ENCODE measurements at places on chromosomes 6 and 20.

- DNase-seq = no peak
These were observed 209.4 kb upstream of the MCHR2 start for GRCh38 chr6:100203400-100203799.

GRCh38 chr6:35503534-35503933, 6.7 kb upstream of the TEAD3 start:
- DNase-seq = no peak

DNA sequence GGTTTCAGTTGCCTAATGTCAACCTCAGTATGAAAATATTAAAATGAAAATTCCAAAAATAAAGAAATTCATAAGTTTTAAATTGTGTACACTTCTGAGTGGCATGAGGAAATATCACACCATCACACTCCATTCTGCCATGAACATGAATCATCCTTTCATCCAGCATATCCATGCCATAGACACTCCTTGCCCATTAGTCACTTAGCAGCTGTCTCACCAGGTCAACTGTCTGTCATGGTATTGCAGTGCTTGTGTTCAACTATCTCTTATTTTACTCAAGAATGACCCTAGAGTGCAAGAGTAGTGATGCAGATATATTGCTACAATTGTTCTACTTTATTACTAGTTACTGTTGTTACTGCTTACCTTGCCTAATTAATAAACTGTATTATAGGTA, 712.4 kb downstream of the EPHA7 start:
- no peak for DNase-seq

GRCh38 chr20:59958626-59959025, 403 bp downstream of the CDH26 start:
- no peak for DNase-seq

GRCh38 chr20:38393259-38393658, 41.9 kb downstream of the SNHG17 start:
- no peak for DNase-seq

DNA sequence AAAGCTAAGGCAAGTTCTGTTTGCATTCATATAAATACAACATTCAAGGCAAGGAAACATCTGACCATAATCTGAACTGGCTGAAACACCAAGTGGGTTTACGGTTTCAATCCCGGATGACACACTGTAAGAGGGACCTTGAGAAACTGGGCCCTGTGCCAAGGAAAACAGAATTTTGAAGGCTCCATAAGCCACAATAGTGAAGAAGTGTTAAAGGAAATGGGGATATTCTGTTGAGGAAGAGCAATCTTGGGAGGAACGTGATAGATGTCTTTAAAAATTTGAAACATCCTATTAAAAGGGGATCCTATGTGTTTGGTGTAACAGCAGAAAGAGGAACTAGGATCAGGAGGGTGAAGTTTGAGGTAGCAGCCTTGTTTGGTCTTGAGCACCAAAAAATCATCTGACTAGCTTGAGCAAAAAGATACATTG, 82.4 kb upstream of the TAB2 start:
- DNase-seq = peak; percentile 67

GRCh38 chr6:83042467-83043053, 23.1 kb downstream of the UBE3D start:
- DNase-seq = no peak

GRCh38 chr6:114061741-114062140, 90.8 kb upstream of the HDAC2 start:
- peak; percentile 52 for DNase-seq

GRCh38 chr20:60313191-60313590, 355.0 kb downstream of the CDH26 start:
- DNase-seq = no peak

DNA sequence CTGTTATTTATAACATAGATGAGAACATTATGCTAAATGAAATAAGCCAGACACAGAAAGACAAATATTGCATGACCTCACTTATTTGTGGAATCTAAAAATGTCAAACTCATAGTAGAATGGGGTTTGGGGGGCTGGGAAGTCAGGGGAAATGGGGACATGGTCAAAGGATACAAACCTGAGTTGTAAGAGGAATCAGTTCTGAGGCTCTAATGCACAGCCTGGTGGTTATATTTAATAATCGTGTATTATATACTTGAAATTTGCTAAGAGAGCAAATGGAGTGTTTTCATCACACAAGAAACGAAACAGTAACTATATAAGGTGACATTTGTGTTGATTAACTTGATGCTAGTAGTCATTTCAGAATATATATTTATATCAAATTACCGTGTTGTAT, 40.8 kb upstream of the GFOD1 start:
- no peak for DNase-seq

DNA sequence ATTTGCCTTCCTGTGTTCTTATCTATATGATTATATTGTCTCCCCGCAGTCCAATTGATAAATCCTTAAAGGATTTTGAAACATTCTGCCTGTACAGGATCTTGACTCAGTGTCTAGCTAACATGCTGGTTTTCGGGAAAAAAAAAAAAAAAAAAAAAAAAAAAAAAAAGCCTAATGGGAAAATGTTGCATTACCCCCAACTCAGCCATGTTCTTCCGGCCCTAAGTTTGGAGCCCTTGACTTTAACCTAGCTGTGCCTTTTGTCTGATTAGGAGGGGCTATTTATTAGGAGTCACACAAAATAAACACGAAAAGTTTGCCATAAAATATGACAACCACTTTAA, 244.4 kb upstream of the TCF21 start:
- DNase-seq = no peak

GRCh38 chr20:32960849-32961731, 43.1 kb downstream of the SUN5 start:
- DNase-seq = peak; percentile 5

DNA sequence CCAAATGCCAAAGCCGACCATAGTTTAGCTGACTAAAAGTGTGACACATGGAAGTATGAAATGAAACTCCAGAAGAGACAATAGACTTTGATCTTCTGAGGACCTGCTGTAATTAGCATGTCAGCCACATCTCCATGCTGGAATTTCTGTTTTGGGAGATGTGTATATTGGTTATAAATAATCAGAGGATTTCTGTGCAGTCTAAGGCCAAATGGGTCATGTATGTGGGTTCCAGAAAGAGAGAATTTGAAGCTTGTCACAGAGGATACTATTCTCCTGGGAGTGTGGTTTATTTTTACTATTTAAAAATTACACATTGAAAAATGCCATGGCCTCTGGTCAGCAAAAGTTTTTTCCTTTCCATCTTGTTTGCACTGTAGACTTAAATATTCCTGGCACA, 405.5 kb upstream of the PLCB4 start:
- DNase-seq = no peak

- DNase-seq = no peak
These were observed 24.9 kb upstream of the MAP3K7 start for GRCh38 chr6:90611543-90612312.

DNA sequence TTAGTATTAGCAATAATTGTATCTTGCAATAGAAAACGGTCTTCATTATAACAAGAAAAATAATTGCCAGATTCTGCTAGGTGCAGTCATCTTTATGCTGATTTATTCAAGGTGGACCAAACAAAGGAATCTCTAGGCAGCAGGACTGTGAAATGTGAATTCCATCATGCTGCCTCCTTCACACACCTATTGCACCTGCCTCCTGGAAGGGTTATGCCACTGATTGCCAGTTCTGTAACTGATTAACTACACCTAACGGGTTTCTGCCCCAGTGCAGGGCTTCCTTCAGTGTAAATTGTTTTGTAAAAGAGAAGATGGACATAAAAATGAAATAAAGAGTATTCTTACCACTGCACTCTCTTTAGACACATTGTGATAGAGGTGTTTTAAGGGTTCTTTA, 96.1 kb downstream of the FOXO3 start:
- no peak for DNase-seq

GRCh38 chr6:97059473-97059872, 134.9 kb downstream of the KLHL32 start:
- peak; percentile 70 for DNase-seq

DNA sequence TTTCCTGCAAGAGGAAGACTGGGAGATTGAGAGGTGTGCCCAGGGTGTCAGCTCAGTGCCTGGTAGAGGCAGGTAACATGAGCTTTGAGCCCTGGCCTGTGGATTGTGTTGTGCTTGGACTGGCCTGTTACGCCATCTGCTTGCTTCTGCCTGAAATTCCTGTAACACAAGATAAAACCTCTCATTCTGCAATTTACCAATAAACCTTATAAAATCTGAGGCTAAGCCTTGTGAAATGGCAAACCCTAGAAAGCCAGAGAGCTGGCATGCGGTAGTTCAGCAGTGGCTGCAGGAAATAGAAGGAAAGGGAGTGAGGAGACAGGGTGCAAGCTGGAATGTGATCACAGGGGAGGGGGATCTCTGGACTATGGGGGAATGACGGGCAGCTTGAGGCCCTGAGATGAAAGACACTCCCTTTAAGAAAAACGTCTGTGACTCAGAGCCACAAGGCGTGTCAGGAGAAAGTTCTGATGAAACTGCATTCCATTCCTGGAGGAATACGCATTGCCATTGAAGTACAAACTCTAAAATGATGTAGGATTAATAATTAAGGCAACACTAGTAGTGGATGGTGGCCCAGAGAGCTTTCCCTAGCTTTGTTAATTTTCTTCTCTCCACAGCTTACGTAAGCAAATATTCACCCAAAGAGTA, 26.3 kb upstream of the TFAP2A start:
- DNase-seq = no peak

DNA sequence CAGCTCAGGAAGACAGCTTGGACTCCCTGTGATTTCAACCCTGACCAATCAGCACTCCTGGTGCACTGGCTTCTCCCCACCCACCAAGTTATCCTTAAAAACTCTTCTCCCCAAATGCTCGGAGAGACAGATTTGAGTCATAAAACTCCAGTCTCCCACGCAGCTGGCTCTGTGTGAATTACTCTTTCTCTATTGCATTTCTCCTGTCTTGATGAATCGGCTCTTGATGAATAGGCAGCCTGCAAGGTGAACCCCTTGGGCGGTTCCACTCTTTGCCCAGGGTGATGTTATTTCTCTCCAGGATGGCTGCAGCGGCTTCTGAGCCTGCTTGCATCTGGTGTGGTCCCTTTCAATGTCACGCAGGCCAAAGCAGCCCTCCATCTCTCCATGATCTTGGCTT, 12.4 kb downstream of the SLC52A3 start:
- DNase-seq = no peak

DNA sequence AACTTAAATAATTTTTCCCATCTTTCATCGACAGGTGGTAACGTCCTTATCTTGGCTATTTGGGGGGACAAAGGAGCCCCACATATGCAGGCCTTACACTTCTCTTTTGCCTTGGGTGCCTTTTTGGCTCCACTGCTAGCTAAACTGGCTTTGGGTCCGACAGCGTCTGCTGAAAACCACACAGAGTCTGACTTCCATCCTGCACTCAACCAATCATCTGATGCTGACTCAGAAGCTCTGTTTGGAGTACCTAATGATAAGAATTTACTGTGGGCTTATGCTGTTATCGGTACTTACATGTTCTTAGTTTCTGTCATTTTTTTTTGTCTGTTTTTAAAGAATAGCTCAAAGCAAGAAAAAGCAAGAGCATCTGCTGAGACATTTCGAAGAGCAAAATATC, 178.5 kb downstream of the SLC16A10 start:
- DNase-seq = no peak

DNA sequence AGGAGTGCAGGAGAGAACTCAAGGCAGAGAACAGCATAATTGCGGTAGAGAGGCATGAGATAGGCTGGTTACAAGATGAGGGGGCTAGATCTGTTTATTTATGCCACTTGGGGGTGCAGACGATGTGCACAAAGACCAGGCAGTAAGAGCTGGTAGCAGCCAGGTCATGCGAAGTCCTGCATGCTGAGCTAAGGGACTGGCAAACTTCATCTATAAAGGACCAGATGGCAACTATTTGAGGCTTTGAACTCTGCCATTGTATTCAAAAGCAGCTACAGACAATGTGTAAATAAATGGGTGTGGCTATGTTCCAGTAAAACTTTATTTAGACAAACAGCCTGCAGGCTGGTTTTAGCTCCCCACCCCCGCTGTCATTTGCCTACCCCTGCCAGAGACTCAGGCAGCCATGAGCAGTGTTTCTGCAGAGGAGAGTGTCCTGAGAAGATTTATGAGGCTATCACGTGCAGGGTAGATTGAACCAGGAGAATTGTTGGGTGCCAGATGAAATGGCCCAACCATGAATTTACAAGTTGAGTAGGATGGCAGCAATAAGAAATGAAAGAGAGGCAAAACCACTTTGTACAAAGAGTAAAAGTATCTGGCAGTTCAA, 253.4 kb upstream of the MOCS1 start:
- no peak for DNase-seq

- no peak for DNase-seq
These were observed 32.5 kb upstream of the KCNK5 start for GRCh38 chr6:39261751-39262150.

GRCh38 chr6:107144014-107144413, 28.7 kb upstream of the BEND3 start:
- DNase-seq = no peak

DNA sequence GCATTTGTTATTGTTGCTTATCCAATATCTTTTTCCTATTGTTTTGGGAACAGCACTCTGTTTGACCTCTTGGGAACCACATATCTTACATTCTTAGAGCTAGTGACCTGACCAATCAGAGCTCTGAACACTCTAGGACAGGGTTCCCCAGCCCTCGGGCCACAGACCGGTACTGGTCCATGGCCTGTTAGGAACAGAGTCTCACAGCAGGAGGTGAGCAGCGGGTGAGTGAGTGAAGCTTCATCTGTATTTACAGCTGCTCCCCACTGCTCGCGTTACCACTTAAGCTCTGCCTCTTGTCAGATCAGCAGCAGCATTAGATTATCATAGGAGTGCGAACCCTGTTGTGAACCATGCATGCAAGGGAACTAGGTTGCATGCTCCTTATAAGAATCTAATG, 226.0 kb upstream of the TSHZ2 start:
- no peak for DNase-seq

- no peak for DNase-seq
These were observed 41.7 kb upstream of the RGS17 start for GRCh38 chr6:153172815-153173214.

GRCh38 chr20:20503777-20504530, 136.1 kb downstream of the INSM1 start:
- DNase-seq = no peak

- DNase-seq = no peak
These were observed 15.4 kb upstream of the TCF21 start for GRCh38 chr6:133873538-133873937.

- no peak for DNase-seq
These were observed 128.9 kb downstream of the BACH2 start for GRCh38 chr6:90167514-90168379.

GRCh38 chr6:150230832-150231524, 88.1 kb downstream of the PPP1R14C start:
- no peak for DNase-seq

DNA sequence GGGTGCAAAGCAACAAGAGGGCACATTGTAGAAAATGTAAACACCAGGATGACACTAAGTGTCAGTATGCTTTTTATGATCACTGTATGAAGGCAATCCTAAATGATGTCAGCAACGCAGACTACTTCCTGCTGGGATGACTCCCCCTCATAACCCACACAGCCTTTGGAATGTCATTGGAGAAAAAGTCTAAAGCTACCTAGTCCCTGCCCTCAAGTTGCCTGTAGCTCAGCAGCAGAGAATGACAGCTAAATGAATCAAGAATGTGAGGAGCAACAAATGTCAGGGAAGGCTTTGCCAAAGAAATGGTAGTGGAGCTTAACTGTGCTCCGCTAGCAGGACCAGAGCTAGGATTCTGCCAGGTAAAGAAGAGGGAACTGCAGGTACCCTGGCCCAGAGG, 555.6 kb downstream of the CD83 start:
- DNase-seq = no peak

GRCh38 chr6:788058-788457, 95.1 kb upstream of the EXOC2 start:
- DNase-seq = peak; percentile 11

Measured in suppressor macrophage treated with lipopolysaccharide for 1 hour (primary cell).